ENCODE measurements at places on chromosomes 3 and 15.
A peak's percentile ranks its signal among the peaks of the same experiment; 100 is the strongest.

DNA sequence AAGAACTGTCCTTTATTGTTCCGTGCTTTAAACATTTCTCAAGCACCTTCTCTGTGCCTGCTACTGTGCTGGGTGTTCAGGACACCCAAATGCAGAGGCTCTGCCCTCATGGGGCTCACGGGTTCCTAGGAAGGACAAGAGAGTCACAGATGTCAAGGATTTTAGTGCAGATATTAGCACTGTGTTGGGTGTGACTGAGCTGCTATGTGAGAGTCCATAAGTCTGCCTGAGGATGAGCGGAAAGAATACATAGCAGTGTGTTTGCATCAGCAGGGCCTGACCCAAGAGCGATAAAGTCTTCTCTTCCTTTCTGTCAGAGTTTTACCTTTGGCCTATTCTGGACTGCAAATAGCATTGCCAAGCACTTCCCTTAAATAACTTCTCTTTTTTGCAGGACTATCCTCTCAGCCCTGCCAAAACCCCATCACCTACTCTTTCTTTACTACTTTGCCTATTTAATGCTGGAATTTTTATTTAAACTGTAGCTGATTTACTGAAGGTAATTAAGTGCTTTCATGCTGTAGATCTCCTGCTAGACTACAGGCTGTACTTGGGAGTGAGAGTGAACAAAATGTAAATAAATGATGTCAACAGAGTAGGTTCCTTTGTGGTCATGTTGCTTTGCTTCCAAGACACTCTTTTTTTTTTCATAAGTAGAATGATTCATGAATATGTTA, 459.4 kb upstream of the TPRG1 start:
- no peak for DNase-seq

- DNase-seq, result no peak
Observed at GRCh38 chr15:22933641-22934061, 46.5 kb downstream of the CYFIP1 start.

DNA sequence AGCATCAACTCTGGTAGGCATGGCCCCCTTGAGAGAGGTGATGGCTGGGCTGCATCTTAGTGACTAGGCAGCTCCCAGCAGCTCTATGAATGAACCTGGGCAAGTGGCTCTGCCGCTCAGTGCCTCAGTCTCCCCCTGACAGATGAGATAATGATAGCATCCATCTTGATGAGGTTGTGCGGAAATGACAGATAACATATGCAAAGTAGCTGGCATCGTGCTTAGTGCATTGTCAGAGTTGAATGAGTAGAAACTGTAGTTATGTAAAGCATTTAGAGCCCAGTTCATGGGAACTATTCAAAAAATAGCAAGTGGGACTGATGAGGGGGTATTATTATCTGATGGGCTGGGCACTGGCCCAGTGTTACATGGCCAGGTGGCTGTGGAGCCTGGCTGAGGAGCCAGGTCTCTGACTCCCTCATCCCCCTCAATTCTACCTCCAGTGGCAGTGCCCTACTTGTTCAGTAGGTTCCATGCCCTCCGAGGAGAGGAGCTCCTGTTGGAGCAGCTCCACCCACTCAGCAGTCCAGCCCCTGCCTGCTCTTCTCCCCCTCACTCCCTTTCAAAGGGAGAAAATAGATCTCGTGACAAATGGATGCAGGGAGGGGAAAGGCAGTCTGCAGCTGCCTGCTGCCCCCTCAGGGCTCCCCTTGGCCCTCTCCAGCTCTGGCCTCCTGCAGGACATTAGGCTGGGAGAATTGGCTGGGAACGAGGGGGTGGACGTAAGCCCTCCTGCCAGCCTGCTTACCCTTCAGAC, 6.6 kb downstream of the PRKCD start:
- DNase-seq, result no peak

DNA sequence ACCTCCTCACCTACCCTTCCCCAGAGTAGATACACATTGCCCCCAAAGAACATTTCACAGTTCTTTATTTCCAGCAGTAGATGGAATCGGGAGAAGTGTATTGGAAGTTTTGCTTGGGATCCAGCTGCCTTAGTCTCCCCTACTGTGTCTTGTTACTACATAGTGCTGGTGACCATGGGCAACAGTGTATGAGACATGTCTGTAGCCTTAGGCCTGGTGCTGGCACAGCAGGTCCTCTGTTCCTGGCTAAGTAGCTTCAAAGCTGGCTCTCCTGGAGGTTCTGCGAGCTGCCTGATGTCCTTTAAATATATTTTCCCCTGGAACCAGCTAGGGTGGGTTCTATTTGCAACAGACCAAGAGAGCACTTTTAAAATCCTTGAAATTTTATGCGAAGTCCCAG, 174.7 kb downstream of the THSD4 start:
- DNase-seq, result no peak

GRCh38 chr3:82085851-82086475, 324.5 kb upstream of the GBE1 start:
- no peak for DNase-seq

- DNase-seq, result no peak
Observed at GRCh38 chr15:58793862-58794261, 22.8 kb downstream of the MINDY2 start.

DNA sequence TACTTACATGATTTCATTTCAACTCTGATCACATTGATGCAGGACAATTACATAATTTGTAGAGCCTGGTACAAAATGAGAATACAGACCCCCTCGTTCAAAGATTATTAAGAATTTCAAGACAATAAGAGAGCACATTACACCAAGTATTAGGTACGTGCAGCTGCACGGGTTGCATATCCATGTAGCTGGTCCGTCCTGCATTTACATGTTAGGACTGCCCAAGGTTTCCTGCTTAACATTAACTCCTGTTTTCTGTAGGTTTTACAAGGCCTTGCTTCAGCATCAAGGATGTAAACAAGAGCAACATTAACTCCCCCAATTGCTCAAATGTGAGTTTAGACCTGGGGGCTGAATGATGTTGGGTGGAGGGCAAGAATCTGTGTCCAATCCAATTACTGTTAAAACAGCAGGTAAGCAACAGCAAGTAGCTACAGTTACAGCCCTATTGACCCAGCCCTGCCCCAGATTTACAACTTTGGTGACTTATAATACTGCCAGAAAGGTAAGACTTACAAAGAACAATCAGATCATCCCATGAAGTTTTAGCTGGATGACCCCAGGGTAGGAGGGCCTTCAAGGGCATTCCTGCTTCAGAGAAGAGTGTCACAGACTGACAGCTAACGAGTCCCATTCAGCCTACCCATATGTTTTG, 127.4 kb upstream of the PPP2R3A start:
- no peak for DNase-seq

- no peak for DNase-seq
Observed at GRCh38 chr15:45147606-45148005, 17.8 kb downstream of the DUOX1 start.

DNA sequence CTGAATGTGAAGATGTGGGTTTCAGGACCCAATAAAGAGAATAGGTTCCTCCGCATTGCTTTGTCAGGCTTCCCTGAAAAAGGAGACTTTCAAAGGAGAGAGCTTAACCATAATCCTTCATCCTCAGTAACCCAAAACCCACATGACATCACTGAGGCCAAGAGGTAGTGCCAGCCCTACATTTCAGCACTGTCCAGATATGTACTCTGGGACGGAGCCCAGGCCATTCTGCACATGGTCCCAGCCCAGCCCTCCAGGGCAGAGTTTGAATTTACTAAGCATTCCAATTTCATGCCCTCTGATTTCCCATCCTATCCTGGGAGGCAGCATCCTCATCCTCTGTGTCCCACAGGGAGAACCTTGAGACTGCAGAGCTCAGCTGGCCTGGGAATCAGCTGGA, 210.5 kb downstream of the GABRB3 start:
- no peak for DNase-seq

- DNase-seq, result peak; percentile 92
Observed at GRCh38 chr3:50365080-50365841, 5.9 kb upstream of the TMEM115 start.

DNA sequence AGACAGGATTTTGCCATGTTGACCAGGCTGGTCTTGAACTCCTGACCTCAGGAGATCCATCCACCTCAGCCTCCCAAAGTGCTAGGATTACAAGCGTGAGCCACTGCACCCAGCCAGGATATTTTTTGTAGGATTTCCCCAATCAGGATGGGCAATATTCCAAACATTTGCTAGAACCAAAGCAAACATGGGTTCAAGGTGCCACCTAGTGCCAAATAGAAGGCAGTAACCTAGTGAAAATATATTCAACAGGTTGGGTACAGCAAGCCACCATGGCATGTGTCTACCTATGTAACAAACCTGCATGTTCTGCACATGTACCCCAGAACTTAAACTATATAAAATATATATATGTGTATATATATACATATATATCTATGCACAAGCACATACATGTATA, 185.9 kb upstream of the CADM2 start:
- DNase-seq, result no peak

All from effector CD8-positive, alpha-beta T cell (primary cell).